CD8-positive, alpha-beta memory T cell (primary cell): ENCODE measurements at places on chromosomes 6 and 20. TPM values are rescaled to one million over a fixed set of nuclear protein-coding genes. Genes with fewer than 3 reads are reported as not detected.

- no peak for DNase-seq
These were observed 13.2 kb upstream of the ZBTB24 start for GRCh38 chr6:109496036-109496772.

Gene TXLNB
- total RNA-seq = 0.47 TPM

- DNase-seq = no peak
These were observed 6.9 kb upstream of the SIRPB1 start for GRCh38 chr20:1626528-1627199.

DNA sequence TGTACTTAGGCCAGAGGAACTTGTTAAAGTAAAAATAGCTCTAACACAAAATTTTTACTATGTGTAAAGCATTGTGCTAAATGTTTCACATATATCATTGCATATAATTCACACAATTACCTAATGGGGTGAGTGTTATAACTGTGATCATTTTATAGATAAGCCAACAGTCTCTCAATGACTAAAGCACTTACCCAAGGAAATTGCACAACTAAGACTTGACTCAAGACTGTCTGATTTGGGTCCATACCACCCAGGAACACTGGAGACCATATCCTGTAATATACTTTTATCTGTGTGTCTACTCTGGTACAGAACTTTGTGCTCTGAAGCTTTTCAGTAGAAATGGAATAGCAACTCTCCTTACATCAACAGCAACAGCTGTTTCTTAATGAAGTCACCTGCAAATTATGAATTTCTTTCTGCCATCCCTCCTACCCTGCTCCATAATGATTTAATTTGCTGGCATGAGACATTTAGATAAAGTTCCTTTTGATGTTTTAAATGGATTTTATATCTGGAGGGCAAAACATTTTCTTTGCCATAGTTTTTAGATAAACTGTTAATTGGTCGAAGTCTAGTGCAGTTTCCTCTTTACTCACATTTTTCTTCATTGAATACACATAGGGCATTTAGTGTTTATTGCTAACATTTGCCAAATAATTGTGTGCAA lies 47.5 kb downstream of the TSPYL4 start:
- DNase-seq = no peak

Gene SLC52A3
- not detected for total RNA-seq

Gene FAXC
- not detected for total RNA-seq

- no peak for DNase-seq
These were observed 73.4 kb downstream of the ELOVL2 start for GRCh38 chr6:10970731-10971130.

Gene ENPP5
- total RNA-seq = 0.48 TPM

DNA sequence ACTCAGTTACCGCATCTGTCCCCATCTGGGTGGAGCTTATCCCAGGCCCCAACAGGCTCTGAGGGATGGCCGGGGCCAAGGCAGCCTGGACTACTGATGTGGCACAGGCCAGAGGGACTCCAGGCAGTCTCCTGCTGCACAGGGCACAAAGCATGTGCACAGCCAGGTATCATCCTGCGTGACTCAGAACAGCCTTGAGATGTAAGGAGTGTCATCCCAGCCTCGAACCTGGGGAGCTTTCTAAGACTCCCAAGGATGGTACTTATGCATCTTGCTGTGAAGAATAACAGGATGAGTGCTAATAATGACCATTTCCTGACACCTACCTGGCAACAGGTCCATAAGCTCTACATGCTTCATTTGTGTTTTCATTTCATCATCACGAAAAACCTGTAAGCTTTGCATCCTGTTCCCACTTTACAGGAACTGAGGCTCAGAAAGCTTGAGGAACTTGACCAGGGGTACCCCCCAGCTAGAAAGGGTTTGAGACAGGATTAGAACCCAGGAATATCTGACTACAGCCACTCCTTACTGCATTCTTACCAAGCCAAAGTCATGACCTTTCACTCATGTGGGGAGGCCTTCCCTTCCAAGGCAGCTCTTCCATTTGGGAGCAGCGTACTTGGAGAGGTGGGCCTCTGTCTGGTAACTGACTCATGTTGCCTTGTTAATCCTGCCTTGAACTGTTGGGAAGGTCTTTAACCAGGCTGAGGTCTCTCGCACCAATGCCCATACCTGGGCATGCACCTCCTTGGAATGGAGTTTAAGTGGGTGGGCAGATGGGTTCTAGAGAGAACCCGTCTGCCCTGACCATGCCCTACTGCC lies 1.9 kb downstream of the TRIB3 start:
- no peak for DNase-seq

Gene RIN2
- 0.37 TPM for total RNA-seq

GRCh38 chr20:35207950-35208611 lies 18.4 kb upstream of the MMP24 start:
- peak; percentile 72 for DNase-seq

- DNase-seq = no peak
These were observed 50.2 kb downstream of the ELOVL2 start for GRCh38 chr6:10993896-10994295.

DNA sequence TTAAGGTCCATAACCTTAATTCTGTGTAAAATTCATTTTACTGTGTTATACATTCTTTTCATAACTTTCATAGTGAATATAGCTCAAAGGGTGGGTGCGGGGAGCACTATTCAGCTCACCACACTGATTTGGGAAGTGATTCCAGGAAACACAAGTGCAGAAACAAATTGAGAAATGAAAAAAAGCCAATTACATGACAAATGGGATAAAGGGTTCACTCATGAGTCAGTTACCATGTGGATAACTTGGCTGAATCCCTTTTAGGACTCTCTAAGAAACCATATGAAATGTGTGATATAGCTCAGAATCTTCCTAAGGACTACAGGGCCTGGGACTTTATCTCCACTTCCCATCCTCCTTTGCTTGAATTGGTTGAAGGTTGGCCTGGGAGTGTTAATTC lies 3.1 kb upstream of the BTN2A1 start:
- DNase-seq = no peak

Gene SIM1
- not detected for total RNA-seq

Gene SCGN
- total RNA-seq = not detected
